Ovary (tissue), 10 donors: ENCODE measurements at places on chromosomes 16 and 17. TPM values are rescaled to one million over a fixed set of nuclear protein-coding genes. Genes with fewer than 3 reads are reported as not detected.

GRCh38 chr16:11610121-11610505, 23.4 kb upstream of the LITAF start:
- DNase-seq = no peak

DNA sequence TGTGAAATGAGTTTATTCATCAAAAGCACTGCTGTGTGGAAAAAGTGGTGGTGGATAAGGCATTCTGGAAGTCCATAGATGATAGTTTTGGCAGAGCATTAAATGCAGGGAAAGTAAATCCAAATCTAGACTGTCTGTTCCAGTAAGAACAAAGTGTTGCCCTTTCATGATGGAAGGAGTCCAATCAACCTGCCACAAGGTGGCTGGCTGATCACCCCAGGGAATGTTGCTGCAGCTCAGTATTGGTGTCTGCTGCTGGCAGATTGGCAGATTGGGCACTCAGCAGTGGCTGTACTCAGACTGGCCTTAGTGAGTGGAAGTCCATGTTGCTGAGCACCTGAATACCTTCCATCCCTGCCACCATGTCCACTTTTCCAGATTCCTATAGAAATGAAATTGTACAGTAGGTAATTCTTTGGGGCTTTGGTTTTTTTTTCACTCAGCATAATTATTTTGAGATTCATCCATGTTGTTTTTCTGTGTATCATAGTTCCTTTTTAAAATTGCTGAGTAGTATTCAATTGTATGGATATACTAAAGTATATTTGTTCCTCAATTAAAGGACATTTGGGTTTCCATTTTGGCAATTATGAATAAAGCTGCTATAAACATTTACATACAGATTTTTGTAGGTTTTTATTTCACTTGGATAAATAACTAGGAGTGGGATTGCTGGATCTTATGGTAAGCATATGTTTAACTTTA, 14.3 kb downstream of the DYNLL2 start:
- DNase-seq = no peak

DNA sequence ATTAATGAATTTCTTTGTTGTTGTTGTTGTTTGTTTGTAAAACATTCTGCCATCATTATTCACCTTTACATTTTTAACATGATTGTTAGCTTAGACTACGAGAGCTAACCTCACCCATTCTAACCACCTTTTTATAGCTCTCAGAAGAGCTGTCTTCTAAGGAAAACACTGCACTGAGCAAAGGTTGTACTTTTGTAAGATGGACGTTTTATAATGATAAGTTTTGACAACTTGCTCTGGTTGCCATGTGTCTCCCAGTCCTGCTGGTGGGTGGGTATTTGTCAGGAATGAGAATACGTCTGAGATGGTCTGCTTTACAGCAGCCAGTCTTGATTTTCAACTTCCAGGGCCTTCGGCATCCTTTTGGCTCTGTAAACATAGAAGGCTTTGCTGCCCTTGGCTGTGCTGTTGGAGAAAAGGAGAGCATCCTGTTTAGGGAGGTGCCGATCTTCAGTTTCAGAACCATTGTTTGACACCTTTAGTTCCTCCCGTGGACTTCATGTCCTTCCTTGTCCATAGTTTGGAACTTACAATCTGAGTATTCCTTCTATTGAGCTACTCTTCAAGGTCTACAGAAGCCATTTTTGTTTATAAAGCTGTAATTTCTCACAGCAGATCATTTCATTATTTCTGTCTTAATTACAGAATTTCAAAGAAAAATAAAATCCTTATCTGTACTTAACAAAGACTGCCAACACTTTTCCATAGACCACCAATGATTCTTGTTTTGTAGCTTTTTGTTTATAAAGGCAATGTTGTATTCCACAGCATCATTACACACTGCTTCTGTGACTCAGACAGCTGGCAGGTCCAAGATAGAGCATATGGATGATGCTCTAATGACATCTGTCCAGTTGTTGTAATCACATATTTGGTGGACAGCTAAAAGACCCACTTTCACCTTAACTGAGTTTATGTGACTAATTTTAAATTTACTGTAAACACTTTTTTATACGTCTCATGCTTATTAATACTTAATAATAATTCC, 270.1 kb upstream of the TBX2 start:
- no peak for DNase-seq

DNA sequence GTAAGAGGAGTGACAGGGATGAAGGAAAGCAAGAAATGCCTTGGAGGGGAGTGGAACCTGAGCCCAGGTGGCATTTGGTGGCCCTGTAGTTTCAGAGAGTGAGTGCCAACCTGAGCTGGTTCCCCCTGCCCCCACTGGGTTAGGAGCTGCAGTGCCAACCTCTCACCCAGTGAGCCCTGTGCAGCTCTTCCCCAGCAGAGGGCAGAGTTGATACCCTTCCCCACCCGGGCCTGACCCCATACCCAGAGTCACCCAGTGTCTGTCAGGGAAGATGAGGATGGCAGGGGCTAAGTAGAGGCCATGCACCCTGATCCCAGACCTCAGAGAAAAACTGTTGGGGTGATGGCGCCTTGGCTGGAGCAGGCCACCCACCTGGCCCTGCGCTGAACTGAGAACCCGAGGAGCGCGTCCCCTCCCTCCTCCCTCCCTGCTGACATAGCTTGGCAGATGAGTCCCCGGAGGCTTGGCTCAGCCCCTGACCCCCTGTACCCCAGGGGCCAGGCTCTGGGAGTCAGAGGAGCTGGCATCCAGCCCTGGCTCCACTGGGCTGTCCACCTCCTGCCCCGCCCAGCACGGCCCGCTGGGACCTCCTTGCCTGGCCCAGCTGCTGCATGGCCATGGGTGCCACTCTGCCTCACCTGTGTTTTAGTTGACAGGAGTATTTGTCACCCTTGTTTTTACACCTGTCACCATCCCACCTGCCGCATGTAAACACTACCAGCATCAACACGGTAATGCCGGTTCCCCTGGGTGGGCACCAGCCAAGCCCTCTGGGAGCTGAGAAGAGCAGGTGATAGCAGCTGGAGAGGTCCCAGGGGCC, 113.9 kb downstream of the AMFR start:
- DNase-seq = no peak

DNA sequence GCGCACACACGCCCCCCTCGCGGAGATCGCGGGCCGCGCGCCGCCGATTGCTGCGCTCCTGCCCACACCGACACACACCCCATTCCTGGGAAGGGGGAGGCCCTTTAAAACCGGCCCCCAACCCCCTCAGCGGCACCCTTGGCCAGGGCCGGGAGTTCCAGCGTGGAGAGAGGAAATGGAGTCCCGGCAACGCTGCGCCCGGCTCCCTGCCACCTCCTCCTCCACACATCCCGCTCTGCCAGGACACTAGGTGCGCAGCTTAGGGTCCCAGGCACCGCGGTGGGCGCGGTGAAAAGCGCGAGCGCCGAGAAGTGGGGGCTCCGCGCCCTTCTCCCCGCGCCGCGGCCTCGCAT, 397 bp downstream of the CDC42EP4 start:
- DNase-seq = peak; percentile 64

Gene ESRP2
- 0.17 TPM for polyA plus RNA-seq

GRCh38 chr16:49639739-49640431, 216.0 kb downstream of the ZNF423 start:
- DNase-seq = peak; percentile 91

Gene CACNG3
- not detected for polyA plus RNA-seq

Gene MYH8
- not detected for polyA plus RNA-seq

DNA sequence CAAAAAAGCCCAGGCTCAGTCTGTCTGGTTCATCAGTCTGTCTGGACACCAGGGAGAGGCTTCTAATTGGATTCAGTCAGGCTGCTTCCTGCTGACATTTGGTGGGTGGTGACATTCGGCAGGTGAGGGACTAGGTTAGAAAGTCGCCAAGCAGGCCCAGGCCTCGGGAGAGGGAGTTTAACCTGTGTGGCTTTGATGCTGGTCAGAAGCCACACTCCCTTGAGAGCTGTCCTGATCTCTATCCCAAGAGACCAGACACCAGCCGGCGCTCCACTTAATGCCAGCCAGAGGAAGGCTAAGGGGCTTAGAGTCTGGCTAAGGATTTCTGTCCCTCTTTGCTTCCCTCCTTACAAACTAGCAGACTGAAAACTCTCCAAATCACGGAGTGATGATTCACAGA, 135.0 kb downstream of the GSG1L start:
- no peak for DNase-seq

Gene DPEP2
- 3.1 TPM for polyA plus RNA-seq

DNA sequence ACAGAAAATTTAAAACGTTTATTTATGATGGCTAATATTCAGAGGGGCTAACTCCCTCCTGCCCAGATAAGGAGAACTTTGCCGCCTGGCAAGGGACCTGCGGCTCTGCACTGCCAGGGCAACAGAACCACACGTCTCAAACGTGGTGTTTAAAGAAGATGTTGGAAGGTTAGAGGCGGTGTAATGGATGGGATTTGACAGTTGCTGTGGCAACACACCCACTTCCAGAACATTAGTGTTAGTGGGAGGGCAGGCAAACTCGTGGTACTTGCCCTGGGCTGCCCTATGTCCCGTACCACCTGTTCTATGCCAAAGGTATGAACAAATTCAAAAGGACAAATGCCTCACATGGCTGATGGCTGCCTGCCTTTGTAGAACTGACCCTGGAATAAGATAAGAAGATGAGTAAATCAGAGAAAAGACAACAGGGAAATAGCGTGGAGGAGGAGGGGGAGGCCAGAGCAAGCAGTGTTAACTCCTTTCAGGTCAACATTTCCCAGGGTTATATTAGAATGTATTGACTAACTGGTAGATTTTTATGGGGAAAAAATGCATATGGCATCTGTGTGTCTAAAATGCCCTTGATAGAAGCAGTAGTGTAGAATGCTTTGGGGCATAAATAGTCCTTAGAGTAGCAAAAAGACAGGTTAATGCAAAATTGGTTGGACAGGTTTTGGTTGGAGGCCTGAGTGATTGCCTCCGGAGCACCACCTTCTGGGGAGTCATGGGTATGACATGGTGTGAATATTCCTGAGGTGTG, 30.8 kb downstream of the HLF start:
- peak; percentile 65 for DNase-seq

Gene CCL17
- polyA plus RNA-seq = not detected

DNA sequence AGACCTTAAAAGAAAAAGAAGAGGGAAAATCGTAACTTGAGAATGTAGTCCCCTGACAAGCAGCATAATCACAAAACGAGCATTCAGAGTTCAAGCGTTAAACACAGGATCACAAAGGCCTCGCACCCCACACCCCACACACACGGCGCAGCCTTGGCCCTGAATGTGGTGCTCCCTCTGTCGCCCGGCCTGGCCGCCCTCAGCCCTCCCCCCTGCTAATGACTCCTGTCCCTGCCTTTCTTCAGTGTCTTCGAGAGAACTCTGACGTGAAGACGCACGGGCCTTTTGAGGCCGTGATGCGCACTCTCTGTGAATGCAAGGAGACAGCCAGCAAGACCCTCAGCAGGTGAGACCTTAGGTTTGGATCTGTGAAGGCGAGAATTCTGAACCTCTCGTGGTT, 47.5 kb upstream of the ENDOV start:
- no peak for DNase-seq

Gene SPN
- polyA plus RNA-seq = 5.1 TPM

- DNase-seq = no peak
Observed at GRCh38 chr17:77675411-77675810, 283.1 kb upstream of the TNRC6C start.

- no peak for DNase-seq
Observed at GRCh38 chr16:78425891-78426510, 326.5 kb downstream of the WWOX start.

- DNase-seq = no peak
Observed at GRCh38 chr17:58052407-58052806, 30.8 kb upstream of the DYNLL2 start.

GRCh38 chr16:2713985-2714774, 5.8 kb downstream of the PRSS27 start:
- no peak for DNase-seq

Gene CLEC3A
- polyA plus RNA-seq = not detected

DNA sequence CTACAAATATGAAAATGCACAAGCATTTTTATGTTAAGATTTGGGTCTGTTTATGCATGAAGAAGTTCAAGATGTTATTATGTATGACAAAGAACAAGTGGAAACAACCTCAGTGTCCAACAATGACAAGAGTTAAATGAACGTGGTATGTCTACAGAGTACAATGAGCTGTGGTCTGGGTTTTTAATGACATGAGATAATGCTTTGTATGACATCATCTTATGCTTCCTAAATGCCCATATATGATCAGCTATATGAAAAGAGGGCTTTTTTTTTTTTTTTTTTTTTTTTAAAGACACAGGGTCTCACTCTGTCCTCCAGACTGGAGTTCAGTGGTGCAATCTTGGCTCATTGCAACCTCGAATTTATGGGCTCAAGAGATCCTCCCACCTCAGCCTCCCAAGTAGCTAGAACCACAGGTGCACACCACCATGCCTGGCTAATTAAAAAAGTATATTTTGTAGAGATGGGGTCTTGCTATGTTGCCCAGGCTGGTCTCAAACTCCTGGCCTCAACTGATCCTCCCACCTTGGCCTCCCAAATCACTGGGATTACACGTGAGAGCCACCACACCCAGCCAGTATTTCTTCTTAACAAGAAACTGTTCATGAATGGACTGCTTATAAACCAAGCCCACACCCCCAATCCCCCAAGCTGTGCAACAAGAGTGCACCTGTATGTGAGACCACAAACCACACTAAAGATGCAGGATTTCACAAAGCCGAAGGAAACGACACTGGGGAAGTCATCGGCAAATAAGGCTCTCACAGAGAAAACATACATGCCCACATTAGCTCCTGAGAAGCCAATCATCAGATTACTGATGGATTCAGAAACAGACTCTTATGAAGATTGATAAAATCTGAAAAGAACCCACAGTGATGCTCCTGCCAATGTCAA, 114.5 kb downstream of the CPPED1 start:
- no peak for DNase-seq

Gene KRTAP2-3
- not detected for polyA plus RNA-seq

Gene NGFR
- 4.1 TPM for polyA plus RNA-seq

Gene TMC5
- 0.63 TPM for polyA plus RNA-seq

GRCh38 chr16:73060892-73061490, 13.1 kb upstream of the ZFHX3 start:
- DNase-seq = no peak

Gene KRT17
- 0.29 TPM for polyA plus RNA-seq

GRCh38 chr17:13283606-13284005, 265.8 kb upstream of the ELAC2 start:
- no peak for DNase-seq

DNA sequence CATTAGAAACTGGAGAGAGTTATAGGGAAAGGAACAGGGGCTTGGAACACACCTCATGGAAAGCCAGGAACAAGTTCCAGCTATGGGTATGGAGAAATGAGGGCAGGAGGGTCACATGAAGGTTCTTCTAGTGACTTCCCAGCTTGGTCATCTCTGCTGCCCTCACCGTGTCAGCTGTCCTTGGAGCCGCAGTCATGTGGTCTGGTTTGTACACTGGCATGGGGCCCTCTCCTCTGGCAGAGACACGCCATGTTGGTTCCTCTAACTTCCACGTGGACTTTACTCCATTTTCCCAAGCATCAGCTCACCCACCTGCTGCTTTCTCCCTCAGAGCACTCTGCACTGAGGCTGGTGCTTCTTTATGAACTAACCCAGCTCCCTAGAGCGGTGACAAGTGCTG, 26.3 kb downstream of the MPG start:
- no peak for DNase-seq

GRCh38 chr16:27326738-27327585, 13.2 kb downstream of the IL4R start:
- DNase-seq = no peak

Gene CD300E
- polyA plus RNA-seq = 1.1 TPM

Gene CCL3
- polyA plus RNA-seq = 5.3 TPM
